ENCODE measurements at places on chromosomes 16 and 17. TPM values are rescaled to one million over a fixed set of nuclear protein-coding genes. Genes with fewer than 3 reads are reported as not detected.

- no peak for DNase-seq
- H3K27me3 ChIP-seq: no peaks in the 10 kb centered on the region
- H3K36me3 ChIP-seq: no peaks in the 10 kb centered on the region
- H3K27ac ChIP-seq: no peak overlapping the region
Observed at GRCh38 chr17:7887038-7887481, 1.5 kb upstream of the CHD3 start.

DNA sequence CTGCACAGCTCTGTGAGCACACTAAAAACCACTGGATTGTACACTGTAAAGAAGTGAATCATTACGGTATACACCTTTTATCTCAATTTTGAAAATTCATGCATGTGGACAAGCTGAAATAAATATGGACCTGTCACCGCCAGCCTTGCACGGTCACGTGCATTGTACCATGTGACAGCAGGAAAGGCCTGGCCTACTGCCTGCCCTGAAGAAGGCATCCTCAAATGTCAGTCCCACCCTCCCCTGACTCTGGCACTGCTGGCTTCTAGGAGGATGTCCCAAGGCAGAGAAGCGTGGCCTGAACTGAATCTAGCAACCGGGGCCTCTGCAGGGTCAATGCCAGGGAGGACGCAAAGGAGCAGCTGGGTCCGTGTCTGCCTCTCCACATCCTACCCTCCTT is 34.6 kb downstream of the SLC38A8 start:
- H3K4me3 ChIP-seq: no peak overlapping the region
- no peak overlapping the region for H3K27ac ChIP-seq
- H3K27me3 ChIP-seq: no peaks in the 10 kb centered on the region
- H3K4me1 ChIP-seq: no peaks in the 10 kb centered on the region

DNA sequence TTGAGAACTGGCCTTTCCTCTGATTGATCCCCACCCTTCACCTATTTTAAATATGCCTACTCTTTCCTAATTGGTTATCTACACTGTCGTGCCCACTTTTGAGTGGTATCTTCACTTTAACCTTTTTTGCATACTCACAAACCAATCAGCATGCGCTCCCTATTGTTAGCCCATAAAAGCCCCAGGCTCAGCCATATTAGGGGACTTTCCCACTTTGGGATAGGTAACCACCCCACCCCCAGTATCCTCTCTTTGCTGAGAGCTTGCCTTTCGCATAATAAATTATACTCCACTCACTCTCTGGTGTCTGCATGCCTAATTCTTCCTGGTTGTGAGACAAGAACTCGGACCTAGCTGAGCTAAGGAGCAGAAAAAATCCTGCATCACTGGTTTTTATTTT is 59.5 kb upstream of the NOL11 start:
- DNase-seq: no peak
- H3K4me1 ChIP-seq: peaks cover 3% of the 10 kb centered on the region
- no peak overlapping the region for H3K4me3 ChIP-seq
- no peaks in the 10 kb centered on the region for H3K36me3 ChIP-seq
- peak overlapping the region; percentile 58 for H3K27ac ChIP-seq
- H3K27me3 ChIP-seq: no peaks in the 10 kb centered on the region

GRCh38 chr17:35460354-35460851 is 11.8 kb upstream of the SLFN13 start:
- peak; percentile 59 for DNase-seq
- H3K4me3 ChIP-seq: peak overlapping the region; percentile 58
- H3K36me3 ChIP-seq: no peaks in the 10 kb centered on the region
- no peak overlapping the region for H3K27ac ChIP-seq
- H3K27me3 ChIP-seq: peaks cover 46% of the 10 kb centered on the region

- H3K36me3 ChIP-seq: no peaks in the 10 kb centered on the region
- DNase-seq: no peak
- H3K4me3 ChIP-seq: no peak overlapping the region
- no peaks in the 10 kb centered on the region for H3K27me3 ChIP-seq
- H3K4me1 ChIP-seq: peaks cover 35% of the 10 kb centered on the region
Observed at GRCh38 chr17:17845046-17845775, 8.4 kb upstream of the SREBF1 start.

- H3K4me1 ChIP-seq: peaks cover 2% of the 10 kb centered on the region
- no peaks in the 10 kb centered on the region for H3K27me3 ChIP-seq
- H3K27ac ChIP-seq: no peak overlapping the region
- DNase-seq: peak; percentile 65
- H3K4me3 ChIP-seq: no peak overlapping the region
- peaks cover 19% of the 10 kb centered on the region for H3K36me3 ChIP-seq
Observed at GRCh38 chr16:15601212-15601879, 41.6 kb downstream of the MARF1 start.

DNA sequence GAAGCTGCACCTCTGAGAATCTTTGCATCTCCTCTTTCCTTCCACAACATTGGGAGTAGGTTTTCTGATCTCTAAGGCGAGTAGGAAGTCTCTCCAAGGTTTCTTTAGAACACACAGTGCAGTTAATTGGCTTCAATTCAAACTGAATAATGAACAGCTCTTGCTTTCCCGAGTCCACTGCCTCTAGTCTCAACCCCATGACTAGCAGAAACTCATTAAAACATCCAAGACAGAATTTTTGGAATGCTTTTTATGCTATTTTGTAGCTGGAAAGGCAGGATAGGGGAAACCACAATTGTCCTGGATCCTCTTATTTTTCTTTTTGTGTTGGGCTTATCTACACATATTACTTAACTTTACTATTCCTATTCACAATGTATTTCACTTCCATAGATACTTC is 206.6 kb downstream of the CDH8 start:
- no peak overlapping the region for H3K27ac ChIP-seq
- no peaks in the 10 kb centered on the region for H3K27me3 ChIP-seq
- H3K4me3 ChIP-seq: no peak overlapping the region
- no peaks in the 10 kb centered on the region for H3K36me3 ChIP-seq
- peaks cover 3% of the 10 kb centered on the region for H3K4me1 ChIP-seq

DNA sequence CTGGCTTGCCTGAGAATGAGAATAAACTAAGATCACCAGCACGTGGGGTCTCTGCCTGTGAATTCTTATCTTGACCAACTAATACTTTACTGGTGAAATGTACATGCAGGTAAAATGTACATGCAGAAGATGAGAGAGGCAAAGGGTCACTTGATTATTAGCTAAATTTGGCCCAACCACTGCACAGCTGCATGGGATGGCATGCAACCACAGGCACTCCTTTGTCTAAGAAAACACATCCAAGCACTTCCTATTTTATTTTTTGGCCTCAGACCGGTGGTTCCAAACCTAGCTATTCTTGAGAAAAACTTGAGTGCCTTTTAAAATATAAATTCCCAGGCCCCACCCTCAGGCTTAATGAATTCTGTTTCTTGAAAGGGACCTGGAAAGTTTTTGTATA is 77.9 kb downstream of the SYCE1L start:
- H3K27me3 ChIP-seq: no peaks in the 10 kb centered on the region
- no peak for DNase-seq
- H3K27ac ChIP-seq: no peak overlapping the region
- no peak overlapping the region for H3K4me3 ChIP-seq
- peaks cover 3% of the 10 kb centered on the region for H3K4me1 ChIP-seq

DNA sequence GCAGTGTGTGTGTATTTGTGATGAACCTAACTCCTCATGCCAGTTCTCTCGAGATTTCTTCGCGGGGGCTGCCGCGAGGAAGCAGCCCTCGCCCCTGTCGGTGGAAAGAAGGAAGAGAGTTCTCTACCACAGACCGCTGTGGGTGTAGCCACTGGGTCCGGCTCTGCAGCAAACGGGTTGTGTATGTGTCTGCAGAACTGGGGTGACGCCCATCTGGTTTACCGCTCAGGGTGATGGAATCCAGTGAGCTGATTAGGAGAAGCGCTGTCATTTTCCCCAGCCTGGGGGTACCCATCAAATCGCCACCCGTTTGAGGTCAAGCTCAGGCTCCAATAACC is 7.7 kb downstream of the CORO6 start:
- no peak overlapping the region for H3K27ac ChIP-seq
- H3K4me1 ChIP-seq: peaks cover 45% of the 10 kb centered on the region
- no peak for DNase-seq
- peaks cover 58% of the 10 kb centered on the region for H3K27me3 ChIP-seq

GRCh38 chr16:89257281-89257731 is 39.8 kb downstream of the ZNF778 start:
- no peaks in the 10 kb centered on the region for H3K4me1 ChIP-seq
- peak overlapping the region; percentile 29 for H3K4me3 ChIP-seq
- no peak overlapping the region for H3K27ac ChIP-seq
- no peak for DNase-seq
- no peaks in the 10 kb centered on the region for H3K36me3 ChIP-seq
- peaks cover 17% of the 10 kb centered on the region for H3K27me3 ChIP-seq

DNA sequence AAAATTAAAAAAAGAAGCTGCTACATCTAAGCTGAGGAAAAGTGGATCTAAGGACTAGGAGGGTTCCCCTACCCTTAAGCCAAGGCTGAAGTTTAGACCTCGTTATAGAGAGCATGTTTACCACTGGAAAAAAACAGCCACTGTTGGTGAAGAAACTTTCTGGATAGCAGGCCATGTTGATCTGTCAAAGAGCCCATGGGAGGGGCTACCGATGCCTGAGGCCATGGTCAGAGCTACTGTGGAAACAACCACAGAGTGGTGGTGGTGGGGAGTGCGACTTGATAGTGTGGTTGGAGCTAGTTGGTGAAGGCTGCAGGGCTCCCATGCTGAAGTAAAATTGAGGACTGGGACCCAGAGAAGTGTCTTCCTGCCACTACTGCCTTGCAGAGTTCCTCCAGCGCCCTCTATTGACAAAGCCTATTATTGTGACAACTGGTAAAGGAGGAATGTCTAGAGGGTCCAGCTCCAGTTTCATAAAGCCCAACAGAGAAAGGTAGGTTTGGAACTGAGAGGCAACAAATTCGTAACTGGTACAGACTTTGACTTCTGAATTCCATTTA is 12.7 kb upstream of the FAM20A start:
- H3K27ac ChIP-seq: no peak overlapping the region
- no peaks in the 10 kb centered on the region for H3K36me3 ChIP-seq
- H3K27me3 ChIP-seq: no peaks in the 10 kb centered on the region

- DNase-seq: no peak
- no peaks in the 10 kb centered on the region for H3K27me3 ChIP-seq
- peaks cover 2% of the 10 kb centered on the region for H3K4me1 ChIP-seq
- peak overlapping the region; percentile 94 for H3K27ac ChIP-seq
Observed at GRCh38 chr16:30533748-30534367, 800 bp downstream of the ZNF747 start.

GRCh38 chr17:81549031-81549557 is 3.1 kb downstream of the FAAP100 start:
- no peak overlapping the region for H3K4me3 ChIP-seq
- DNase-seq: no peak
- no peaks in the 10 kb centered on the region for H3K27me3 ChIP-seq
- H3K4me1 ChIP-seq: peaks cover 6% of the 10 kb centered on the region
- H3K27ac ChIP-seq: no peak overlapping the region

DNA sequence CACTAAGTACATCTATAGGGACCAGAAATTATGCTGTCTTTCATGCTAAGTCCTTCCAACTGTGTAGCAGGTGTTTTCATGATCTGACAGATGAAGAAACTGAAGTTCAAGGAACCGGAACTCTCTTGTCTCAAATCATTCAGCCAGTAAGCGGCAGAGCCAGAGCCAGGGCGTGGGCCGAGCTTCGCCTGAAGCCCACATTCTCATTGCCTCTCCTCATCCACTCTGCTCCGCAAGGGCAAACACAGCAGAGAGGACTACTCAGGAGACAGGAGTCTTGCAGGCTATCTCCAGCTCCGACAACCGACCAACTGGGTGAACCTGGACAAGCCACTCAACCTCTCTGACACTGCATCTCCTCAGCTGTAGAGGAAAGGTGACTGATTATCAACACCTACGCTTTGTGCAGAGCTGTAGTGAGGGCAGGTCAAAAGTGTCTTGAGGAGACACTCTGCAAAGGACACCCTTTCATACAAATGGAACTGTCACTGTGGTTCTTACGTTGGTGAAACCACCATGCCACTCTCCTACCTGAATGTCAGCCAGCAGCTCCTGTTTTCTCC is 72.9 kb downstream of the CYTH1 start:
- no peaks in the 10 kb centered on the region for H3K4me1 ChIP-seq
- no peak for DNase-seq
- H3K27ac ChIP-seq: no peak overlapping the region
- H3K36me3 ChIP-seq: no peaks in the 10 kb centered on the region
- no peak overlapping the region for H3K4me3 ChIP-seq
- no peaks in the 10 kb centered on the region for H3K27me3 ChIP-seq

DNA sequence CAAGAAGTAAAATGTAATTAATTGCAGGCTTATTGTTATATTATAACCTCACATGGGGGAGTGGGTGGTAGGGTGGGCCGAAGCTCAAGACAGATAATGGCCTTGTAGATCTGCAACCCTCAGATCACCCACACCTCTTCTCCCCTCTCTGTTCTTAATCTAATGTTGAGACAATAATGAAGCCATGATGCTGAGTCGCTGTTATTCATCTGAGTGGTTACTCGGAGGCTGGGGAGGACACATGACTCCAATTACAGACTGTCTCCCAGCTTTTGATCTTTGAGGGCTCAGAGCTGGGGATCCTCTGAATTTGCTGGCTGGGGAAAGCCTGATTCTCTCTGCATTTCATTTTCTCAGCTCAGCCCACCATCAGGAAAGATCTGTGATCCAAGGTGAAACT is 275.3 kb downstream of the SHISA9 start:
- no peak for DNase-seq
- no peak overlapping the region for H3K4me3 ChIP-seq
- H3K4me1 ChIP-seq: peaks cover 4% of the 10 kb centered on the region
- H3K36me3 ChIP-seq: no peaks in the 10 kb centered on the region

DNA sequence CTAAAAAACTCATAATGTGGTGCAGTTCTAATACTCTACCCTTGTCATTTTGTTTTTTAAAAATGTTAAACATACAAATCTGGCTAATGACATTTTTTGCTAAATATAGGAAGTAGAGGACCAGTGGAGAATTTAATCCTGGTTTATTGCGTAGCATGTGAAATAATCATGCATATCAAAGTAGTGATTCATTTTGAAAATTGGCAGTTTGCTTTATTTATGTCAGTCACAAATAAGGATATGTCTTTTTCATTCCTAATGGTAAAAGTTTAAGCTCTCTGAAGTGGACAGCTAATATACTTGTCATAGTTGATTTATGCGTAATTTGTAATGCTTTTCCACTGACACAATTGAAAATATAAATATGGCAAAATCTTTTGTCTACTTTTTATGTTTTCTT is 224.2 kb downstream of the BCAS3 start:
- H3K27ac ChIP-seq: no peak overlapping the region
- H3K4me3 ChIP-seq: no peak overlapping the region
- no peaks in the 10 kb centered on the region for H3K4me1 ChIP-seq
- H3K36me3 ChIP-seq: no peaks in the 10 kb centered on the region
- DNase-seq: no peak

Gene OTOA
- 0.32 TPM for total RNA-seq

Gene ZG16
- total RNA-seq: not detected

Gene TMED6
- total RNA-seq: not detected

Gene NLRC3
- 0.21 TPM for total RNA-seq

Gene GDPD1
- total RNA-seq: 7.7 TPM

Gene HS3ST3B1
- 14.4 TPM for total RNA-seq

Gene HAGHL
- 23.1 TPM for total RNA-seq

Gene CD300LF
- total RNA-seq: not detected

Gene SLC25A39
- total RNA-seq: 200 TPM

Gene G6PC1
- total RNA-seq: not detected

Gene MMP15
- 42.2 TPM for total RNA-seq

Gene MMP2
- total RNA-seq: 58.2 TPM
